RPMI8226 (cell line): ENCODE measurements at places on chromosomes 5 and 9.

- DNase-seq = peak; percentile 34
These were observed 94.6 kb downstream of the SEMA6A start for GRCh38 chr5:116479776-116480675.

GRCh38 chr9:37383876-37384746 is 38.4 kb upstream of the GRHPR start:
- no peak for DNase-seq

- no peak for DNase-seq
These were observed 16.2 kb downstream of the ATPSCKMT start for GRCh38 chr5:10233505-10233904.

- DNase-seq = no peak
These were observed 63.2 kb downstream of the NR2F1-AS1 start for GRCh38 chr5:93517828-93518227.

GRCh38 chr5:110790673-110791072 is 51.9 kb downstream of the SLC25A46 start:
- DNase-seq = no peak

DNA sequence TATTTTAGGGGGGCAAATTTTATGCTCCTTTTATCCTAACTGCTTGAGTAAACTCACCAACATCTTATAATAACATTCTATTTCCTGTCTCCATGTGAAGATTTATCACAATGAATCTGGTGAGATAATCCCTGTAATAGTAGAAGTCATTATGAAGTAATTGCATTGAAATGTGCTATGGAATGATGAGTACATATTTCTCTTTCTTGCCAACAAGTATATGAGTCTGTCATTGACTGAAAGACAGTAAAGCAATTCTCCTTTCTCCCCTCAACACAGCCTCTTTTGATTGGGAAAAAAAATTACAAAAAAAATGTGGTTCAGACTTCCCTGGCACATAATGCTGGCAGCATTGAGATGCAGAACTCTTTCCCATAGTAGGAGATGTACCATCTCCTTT is 459.2 kb upstream of the RGMB start:
- DNase-seq = no peak

DNA sequence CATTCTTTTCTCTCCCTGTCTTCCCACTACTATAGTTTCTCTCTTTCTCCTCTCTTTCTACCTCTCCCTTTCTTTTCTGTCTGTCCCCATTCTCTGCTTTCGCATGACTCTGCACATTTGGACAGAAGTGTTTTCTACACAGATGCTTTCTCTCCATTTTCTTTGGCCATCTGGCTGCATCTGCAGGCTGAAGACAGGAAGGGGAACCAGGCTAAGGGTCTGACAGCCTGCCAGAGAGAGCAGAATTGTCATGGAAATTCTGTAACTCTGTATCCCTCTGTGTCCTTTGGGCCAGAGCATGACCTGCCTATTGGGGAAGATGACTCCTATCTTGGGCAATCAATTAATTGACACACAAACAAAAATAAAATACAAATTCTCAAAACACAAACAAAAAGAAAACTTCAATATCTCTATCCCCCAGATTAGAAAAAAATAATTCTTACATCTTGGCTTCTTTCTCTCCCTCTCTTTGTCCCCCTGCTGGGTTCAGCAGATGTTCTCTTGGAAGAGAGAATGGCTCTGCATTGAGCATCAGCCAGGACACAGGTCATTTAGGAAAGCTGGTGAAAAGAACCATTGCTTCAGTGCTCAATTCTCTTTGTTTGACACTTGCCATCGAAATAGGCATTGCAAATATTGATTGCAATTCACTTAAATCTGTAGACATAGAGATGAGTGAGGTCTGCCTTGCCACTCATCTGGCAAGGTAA is 415.9 kb upstream of the KLF4 start:
- peak; percentile 3 for DNase-seq
